ENCODE measurements at places on chromosomes 11 and 22.

- no peak for DNase-seq
Measured at GRCh38 chr22:41913842-41914534, 886 bp downstream of the SHISA8 start.

GRCh38 chr22:47355776-47356510 lies 593.5 kb downstream of the TBC1D22A start:
- no peak for DNase-seq

- no peak for DNase-seq
Measured at GRCh38 chr22:47116426-47117341, 354.2 kb downstream of the TBC1D22A start.

GRCh38 chr22:49998718-49999062 lies 13.9 kb downstream of the IL17REL start:
- no peak for DNase-seq

DNA sequence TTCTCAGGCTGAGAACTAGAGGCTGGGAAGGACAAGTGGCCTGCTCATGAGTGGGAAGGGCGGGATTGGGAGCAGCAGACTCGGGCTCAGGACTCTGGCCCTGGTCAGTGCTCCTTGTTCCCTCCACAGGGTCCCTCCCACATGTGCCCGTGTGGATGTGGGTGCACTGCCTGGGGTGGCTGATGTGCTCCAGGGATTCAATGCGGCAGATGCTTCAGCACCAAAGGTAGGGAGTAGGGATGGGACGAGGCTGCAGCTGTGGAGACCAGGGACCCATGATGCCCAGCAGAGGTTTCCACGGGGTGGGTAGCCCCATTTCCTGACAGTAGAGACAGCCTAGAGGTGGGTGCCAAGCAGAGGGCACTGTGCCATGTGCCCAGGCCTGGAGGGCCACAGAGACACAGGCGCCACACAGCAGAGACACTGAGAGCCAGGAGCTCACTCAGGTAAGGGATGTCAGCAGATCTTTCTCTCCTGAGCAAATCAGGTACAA lies 89.5 kb downstream of the GGTLC2 start:
- DNase-seq = no peak

DNA sequence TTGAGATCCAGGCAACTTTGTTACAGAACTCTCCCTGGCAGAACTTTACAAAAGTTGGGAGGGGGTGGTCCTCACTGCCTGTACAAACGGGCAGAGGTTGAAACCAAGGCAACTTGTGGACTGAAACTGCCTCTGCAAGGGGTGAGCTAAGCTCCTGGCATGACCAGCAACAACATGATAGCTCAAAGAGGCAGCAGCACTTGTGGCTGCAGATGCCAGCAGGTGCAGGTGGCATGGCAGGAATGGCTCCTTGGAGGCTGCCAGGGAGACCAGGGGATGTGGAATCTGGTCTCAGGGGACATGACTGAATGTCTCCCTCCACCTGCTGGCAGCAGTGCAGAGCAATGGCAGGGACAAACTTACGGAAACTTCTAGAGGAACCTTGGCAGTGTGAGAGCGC lies 38.8 kb upstream of the PHF21A start:
- no peak for DNase-seq

DNA sequence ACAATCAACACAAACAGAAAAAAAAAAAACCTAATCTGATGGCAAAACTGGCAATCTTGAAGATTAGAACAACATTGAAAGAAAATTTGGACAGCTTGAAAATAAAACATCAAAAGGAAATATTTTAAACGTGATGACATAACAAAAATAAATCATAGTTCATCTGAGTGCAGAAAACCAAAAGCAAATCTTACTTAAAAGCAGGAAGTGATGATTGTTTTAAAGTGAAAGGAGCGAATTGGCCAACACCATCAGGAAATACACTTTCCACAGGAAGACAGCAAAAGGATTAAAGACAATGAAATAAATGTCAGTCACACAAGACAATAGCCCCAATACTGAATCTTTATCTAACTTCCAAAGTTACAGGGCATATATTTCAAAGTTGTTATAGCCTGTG lies 696.5 kb upstream of the CHORDC1 start:
- no peak for DNase-seq

DNA sequence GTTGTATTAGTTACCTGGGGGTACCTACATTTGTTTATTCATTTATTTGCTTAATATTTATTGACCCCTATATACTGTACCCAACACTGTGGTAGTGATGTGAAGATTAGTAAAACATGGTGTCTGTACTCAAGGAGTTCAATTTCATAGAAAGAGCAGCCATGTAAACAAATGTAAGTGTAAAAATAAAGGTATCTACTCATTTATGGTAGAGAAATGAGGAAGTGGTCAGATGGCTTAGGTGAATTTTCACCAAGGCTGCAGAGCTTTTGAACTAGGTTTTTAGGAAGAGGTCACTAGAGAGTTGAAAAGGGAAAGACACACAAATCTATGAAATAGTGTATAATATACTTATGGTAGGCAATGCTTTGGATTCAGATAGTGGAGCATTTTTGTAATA lies 11.1 kb downstream of the CTR9 start:
- no peak for DNase-seq

DNA sequence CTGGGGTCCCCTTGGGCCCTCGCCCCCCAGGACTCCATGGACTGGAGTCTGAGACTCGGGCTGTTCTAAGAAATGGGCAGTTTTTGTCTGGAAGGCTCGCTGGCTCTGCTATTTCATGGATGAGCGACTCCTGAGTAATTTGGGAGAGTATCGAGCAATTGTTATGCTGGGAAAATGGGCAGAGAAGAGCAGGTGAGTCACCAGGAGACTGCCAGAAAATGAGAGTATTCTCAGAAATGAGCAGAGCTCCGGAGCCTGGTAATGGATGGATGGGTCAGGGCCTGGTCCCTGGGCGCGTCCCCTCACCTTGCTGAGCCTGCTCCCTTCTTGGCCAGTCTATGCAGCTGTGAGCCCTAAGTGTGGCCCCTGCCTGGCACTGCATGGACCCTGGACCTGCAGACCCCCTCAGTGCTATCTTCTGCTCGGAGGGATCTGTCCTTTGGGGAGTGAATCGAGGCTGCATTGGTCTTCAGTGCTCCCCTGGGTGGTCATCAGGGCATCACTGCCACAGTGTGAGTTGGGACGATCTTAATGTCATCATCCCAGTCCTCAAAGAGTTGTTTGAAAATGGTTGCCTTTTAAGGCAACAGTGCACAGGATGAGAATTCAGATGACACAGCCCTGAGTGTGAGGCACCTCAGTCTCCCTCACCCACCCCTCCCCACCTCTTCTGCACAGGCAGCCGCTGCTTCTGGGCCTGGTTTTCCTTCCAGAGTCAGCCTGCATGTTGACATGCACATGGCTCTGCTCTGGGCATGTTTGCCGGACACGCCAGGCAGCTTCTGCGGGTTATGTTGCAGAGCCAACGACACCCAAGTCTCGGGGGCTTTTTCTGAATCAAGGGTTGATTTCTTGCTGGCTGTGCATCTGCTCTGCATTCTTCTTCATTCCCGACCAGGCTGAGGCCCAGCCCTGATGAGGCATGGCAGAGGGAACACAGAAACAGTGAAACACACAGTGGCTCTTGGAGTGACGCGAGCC lies 519.0 kb downstream of the TBC1D22A start:
- DNase-seq = no peak

DNA sequence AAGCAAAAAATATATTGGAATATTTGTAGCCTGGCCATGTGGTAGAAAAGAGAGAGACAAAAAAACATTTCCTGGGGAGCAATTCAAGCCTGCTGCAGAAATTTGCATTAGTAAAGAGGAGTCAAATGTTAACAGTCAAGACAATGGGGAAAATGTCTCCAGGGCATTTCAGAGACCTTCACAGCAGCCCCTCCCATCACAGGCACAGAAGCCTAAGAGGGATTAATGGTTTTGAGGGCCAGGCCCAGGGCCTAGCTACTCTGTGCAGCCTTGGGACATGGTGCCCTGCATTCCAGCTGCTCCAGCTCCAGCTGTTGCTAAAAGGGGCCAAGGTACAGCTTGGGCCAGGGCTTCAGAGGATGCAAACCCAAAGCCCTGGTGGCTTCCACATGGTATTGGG lies 46.8 kb downstream of the PGR start:
- DNase-seq = no peak

Data from NCI-H510A (cell line).